Mesenchymal stem cell (in vitro differentiated cells and primary cell): ENCODE measurements at places on chromosomes 7 and 10.

GRCh38 chr7:106023369-106024322, 60.6 kb downstream of the CDHR3 start:
- H3K27ac ChIP-seq = no peak overlapping the region
- no peaks in the 10 kb centered on the region for H3K27me3 ChIP-seq
- H3K36me3 ChIP-seq = no peaks in the 10 kb centered on the region
- DNase-seq = no peak
- peaks cover 10% of the 10 kb centered on the region for H3K4me1 ChIP-seq

DNA sequence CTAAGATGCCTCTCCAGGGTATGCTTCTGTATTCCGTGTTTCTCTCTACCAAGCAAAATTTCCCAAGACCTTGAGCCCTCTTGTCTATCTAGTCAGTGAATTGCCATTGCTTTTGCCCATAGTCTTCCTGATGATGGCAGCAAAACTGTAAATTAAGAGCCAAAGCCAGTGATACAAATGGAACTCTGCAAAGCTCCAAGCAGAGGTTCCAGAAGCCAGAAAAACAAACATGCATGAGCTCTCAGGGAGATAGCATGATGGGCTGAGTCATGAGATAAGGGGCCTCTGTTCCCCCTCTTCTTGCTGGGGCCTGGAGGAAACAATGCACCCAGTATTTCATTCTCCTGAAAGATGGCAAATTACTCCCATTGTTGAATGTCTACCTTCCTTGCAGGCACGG, 24.7 kb downstream of the LSMEM1 start:
- no peaks in the 10 kb centered on the region for H3K27me3 ChIP-seq
- H3K27ac ChIP-seq = no peak overlapping the region
- H3K36me3 ChIP-seq = no peaks in the 10 kb centered on the region
- H3K4me3 ChIP-seq = no peak overlapping the region
- H3K4me1 ChIP-seq = peaks cover 6% of the 10 kb centered on the region
- DNase-seq = no peak

DNA sequence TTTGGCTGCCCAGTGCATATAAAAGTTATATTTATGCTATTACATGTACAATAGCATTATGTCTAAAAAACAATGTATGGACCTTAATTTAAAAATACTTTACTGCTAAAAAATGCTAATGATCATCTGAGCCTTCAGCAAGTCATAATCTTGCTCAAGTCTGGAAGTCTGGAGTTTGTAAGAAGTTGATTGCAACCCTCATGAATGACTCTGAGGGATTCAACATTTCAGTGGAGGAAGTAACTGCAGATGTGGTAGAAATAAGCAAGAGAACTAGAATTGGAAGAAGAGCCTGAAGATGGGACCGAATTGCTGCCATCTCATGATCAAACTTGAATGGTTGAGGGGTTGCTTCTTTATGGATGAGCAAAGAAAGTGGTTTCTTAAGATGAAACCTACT, 13.0 kb upstream of the ADAMTS14 start:
- H3K27me3 ChIP-seq = no peaks in the 10 kb centered on the region
- no peak overlapping the region for H3K4me3 ChIP-seq
- H3K27ac ChIP-seq = no peak overlapping the region
- H3K4me1 ChIP-seq = peaks cover 12% of the 10 kb centered on the region
- no peak for DNase-seq
- no peaks in the 10 kb centered on the region for H3K36me3 ChIP-seq

DNA sequence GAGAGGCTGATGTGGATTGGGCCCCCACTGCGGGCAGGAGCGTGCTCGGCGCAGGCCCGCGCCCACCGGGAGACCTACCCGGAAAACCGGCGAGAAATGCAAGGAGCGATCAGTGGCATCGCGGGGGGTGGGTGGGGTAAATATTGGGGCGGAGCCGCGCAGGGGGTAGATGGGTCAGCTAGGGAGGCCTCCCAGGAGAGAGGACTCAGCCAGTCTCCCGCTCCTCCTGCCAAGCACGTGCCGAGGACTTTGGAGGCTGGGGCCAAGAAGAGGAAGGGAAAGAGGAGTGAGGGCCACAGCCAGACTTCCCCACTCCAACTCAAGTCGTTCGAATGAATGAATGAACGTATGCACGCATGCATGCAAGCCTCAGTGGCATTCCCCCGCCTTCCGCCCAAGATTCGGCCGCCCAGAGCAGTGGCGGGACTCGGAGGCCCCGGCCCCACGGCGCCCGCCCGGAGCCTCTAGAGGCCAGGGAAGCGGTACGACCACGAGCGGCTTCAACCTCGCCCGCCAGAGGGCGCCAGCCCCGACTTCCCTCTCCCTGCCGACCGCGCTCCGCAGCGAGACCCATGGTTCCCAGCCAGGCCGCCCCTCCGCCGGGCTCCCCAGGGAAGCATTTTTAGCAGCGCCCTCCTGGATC, 3.6 kb downstream of the NPM3 start:
- H3K27me3 ChIP-seq = peaks cover 33% of the 10 kb centered on the region
- H3K4me3 ChIP-seq = peak overlapping the region; percentile 78
- H3K27ac ChIP-seq = no peak overlapping the region
- peaks cover 15% of the 10 kb centered on the region for H3K36me3 ChIP-seq
- peak; percentile 70 for DNase-seq

GRCh38 chr7:73828972-73829371, 1.8 kb upstream of the CLDN4 start:
- no peak overlapping the region for H3K4me3 ChIP-seq
- DNase-seq = no peak
- H3K27ac ChIP-seq = no peak overlapping the region
- H3K36me3 ChIP-seq = no peaks in the 10 kb centered on the region
- no peaks in the 10 kb centered on the region for H3K27me3 ChIP-seq
